ENCODE measurements at places on chromosomes 3 and 15. TPM values are rescaled to one million over a fixed set of nuclear protein-coding genes. Genes with fewer than 3 reads are reported as not detected.
A peak's percentile ranks its signal among the peaks of the same experiment; 100 is the strongest.

- no peak for DNase-seq
- H3K36me3 ChIP-seq = no peaks in the 10 kb centered on the region
- H3K4me3 ChIP-seq = no peak overlapping the region
- peaks cover 4% of the 10 kb centered on the region for H3K27me3 ChIP-seq
- H3K27ac ChIP-seq = no peak overlapping the region
- no peaks in the 10 kb centered on the region for H3K4me1 ChIP-seq
Observed at GRCh38 chr3:178440043-178440442, 96.2 kb upstream of the KCNMB2 start.

DNA sequence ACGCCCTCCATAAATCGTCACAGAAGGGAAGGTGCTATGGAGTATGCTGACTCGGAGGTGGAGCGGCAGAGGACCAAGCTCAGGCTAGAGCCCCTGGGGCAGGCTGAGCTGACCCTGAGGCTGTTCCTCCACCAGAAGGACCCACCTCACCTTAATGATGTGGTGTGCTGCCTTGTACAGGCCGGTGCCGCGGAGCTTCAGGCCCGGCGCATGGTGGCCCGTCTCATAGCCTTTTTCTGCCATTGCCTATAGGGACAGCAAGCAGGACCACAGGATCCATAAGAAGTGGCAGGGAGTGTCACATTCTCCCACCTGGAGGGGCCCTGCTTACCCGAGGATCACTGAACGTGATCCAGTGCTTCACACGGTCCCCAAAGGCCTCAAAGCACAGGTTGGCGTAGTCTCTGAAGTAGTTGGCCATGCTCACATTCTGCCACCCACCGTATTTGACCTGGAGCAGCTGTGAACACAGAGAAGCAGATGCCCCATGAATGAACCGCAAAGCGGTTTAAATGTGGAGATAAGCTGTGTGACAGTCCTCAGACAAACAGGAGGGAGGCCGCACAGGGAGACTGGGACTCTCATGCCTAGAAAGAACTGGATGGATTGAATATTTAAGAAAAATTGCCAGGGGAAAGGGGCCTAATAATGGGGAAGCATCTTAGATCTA is 4.8 kb downstream of the LCTL start:
- no peaks in the 10 kb centered on the region for H3K36me3 ChIP-seq
- no peaks in the 10 kb centered on the region for H3K27me3 ChIP-seq
- no peak for DNase-seq
- peaks cover 7% of the 10 kb centered on the region for H3K4me1 ChIP-seq
- no peak overlapping the region for H3K27ac ChIP-seq

- H3K27me3 ChIP-seq = peaks cover 2% of the 10 kb centered on the region
- H3K4me1 ChIP-seq = no peaks in the 10 kb centered on the region
- no peak overlapping the region for H3K27ac ChIP-seq
- no peak overlapping the region for H3K4me3 ChIP-seq
- no peak for DNase-seq
- H3K36me3 ChIP-seq = no peaks in the 10 kb centered on the region
Observed at GRCh38 chr15:33612721-33613304, 302.0 kb downstream of the RYR3 start.

DNA sequence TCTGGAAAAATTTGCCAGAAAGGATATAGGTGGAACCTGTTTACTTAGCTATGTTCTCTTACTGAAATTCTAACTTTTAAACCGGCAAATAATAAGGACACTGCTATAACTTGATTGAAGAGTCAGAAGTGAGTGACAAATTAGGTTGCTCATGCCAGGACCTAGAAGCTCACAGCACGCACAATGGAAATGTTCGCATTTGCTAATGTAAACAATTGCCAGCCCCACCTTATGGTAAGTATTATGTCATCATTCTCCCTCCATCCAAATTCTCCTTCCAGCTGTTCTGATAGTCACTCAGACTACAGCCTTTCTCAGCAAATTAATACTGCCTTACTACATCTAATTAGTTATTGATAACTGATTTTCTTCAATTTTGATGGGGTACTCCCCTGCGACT is 4.8 kb upstream of the STXBP5L start:
- H3K27me3 ChIP-seq = peaks cover 3% of the 10 kb centered on the region
- no peak overlapping the region for H3K27ac ChIP-seq
- no peaks in the 10 kb centered on the region for H3K36me3 ChIP-seq
- H3K4me3 ChIP-seq = no peak overlapping the region
- DNase-seq = no peak

DNA sequence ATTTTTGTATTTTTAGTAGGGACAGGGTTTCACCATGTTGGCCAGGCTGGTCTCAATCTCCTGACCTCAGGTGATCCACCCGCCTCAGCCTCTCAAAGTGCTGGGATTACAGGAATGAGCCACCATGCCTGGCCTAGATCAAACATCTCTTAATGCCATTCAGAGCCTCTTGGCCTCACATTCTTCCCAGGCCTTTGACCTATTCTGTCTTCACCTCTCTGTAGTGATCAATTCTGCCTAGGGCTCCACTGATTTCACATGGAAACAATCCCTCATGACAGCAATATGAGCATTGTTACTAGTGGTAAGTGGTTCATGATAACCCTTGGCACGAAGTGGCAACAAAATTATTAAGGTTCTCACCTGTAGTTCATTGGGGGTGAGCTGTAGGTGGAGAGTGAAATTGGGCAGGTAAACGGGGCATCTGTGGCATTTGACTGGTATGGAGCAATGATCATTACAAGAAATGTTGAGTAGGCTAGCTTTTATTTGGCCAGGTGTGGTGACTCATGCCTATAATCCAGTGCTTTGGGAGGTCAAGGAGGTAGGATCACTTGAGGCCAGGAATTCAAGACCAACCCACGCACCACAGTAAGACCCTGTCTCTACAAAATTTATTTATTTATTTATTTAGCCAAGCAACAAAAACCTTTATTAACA is 4.8 kb upstream of the ARPIN start:
- H3K4me3 ChIP-seq = no peak overlapping the region
- H3K27me3 ChIP-seq = peaks cover 6% of the 10 kb centered on the region
- no peaks in the 10 kb centered on the region for H3K4me1 ChIP-seq
- no peak for DNase-seq
- no peak overlapping the region for H3K27ac ChIP-seq
- H3K36me3 ChIP-seq = no peaks in the 10 kb centered on the region

- no peaks in the 10 kb centered on the region for H3K4me1 ChIP-seq
- DNase-seq = no peak
- no peak overlapping the region for H3K27ac ChIP-seq
- peaks cover 51% of the 10 kb centered on the region for H3K27me3 ChIP-seq
Observed at GRCh38 chr3:172446198-172446597, 2.1 kb downstream of the GHSR start.

DNA sequence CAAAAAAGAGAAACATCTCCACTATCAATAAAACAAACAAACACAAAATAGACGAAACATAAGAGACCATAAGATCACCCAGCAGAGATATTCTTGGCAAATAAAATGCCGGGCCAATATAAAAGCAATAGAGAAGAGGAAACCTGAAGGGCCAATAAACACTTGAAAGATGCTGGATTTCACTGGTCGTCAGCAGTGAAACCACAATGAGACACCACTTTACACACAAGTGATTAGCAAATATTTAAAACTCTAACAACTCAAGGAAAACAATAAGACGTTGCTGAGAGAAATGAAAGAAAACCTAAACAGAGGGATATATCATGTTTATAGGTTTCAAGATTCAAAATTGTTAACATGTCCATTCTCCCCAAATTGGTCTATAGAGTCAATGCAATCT is 148.5 kb downstream of the WDR76 start:
- H3K27ac ChIP-seq = no peak overlapping the region
- DNase-seq = no peak
- no peaks in the 10 kb centered on the region for H3K36me3 ChIP-seq
- no peak overlapping the region for H3K4me3 ChIP-seq

DNA sequence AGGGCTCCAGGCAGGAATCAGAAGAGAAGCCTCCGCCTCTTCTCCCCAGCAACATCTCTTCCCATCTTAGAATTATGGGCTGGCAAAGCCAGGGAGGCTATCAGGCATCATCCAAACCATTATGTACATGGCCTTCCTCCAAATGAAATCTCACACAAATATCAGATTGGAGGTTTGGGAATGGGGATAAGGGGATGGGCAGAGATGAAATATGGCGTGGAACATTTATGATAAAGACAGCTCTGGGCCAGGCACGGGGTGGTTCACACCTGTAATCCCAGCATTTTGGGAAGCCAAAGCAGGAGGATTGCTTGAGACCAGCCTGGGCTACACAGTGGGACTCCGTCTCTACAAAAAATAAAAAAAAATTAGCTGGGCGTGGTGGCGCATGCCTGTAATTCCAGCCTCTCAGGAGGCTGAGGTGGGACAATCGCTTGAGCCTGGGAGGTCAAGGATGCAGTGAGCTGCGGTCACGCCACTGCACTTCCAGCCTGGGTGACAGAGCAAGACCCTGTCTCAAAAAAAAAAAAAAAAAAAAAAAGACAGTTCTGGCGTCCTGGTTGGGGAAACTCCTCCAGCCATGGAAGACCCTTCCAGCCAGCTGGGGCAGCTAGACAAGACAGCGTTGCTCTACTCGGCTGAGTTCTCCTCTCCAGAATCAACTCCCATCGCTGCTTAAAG is 36.6 kb downstream of the CPN2 start:
- H3K4me3 ChIP-seq = no peak overlapping the region
- H3K27ac ChIP-seq = no peak overlapping the region
- H3K27me3 ChIP-seq = peaks cover 67% of the 10 kb centered on the region
- peaks cover 3% of the 10 kb centered on the region for H3K4me1 ChIP-seq

DNA sequence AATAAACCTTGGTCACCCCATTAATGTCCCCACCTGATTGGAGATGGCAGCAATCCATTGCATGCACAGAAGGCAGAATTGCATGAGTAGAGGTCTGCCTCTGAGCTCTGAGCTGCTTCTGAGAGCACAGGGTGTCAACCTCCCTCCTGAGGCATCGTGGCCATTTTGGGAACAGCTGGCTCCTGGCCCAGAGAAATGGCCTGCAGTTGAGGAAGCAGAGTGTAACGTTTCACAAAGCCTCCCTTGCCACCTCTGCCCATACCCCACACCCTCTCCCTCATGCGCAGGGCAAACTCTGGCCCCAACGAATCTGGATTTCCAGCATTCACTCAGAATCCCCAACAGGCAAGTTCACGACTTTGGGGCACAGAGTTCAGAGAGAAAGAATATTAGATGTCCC is 198.9 kb downstream of the ADAMTS9 start:
- H3K4me3 ChIP-seq = no peak overlapping the region
- peaks cover 5% of the 10 kb centered on the region for H3K27me3 ChIP-seq
- no peaks in the 10 kb centered on the region for H3K36me3 ChIP-seq
- no peak for DNase-seq
- no peak overlapping the region for H3K27ac ChIP-seq

DNA sequence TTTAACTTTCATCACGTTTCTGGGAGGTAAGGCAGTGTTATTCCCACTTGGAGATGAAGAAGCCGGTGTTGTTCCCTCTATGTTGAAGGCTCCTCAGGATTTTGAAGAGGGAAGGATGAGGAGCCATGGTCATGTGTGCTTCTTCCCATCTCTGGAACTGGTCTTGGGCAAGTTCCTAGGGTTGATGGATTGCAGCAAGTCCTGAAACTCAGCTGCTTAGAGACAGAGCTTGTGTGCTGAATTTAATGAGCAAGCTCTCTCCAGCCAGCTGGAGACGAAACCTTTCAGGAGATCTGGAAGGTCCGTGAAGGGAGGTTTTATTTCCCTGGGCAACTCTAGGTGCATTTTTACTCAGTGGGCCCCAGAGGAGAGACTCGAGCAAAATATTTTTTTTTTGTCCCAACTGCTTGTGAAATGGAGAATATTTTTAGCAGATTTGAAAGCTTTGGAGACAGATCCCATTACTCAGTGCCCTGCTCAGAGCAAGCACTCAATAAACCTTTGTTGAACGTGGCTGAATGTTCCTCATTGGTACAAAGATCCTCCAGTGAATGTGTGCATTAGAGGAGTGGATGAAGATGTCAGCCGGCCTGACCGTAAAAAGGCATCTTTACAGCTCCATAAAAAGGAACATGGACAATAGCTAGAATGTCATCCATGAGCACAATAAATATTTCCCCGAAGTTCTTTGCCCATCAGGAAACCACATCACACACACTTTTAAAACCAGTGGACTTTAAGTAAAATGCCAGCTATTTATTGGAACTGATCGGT is 55.6 kb upstream of the RGMA start:
- no peaks in the 10 kb centered on the region for H3K27me3 ChIP-seq
- no peaks in the 10 kb centered on the region for H3K4me1 ChIP-seq
- H3K4me3 ChIP-seq = no peak overlapping the region
- no peak for DNase-seq

GRCh38 chr15:55389264-55389607 is 18.9 kb downstream of the CCPG1 start:
- no peak overlapping the region for H3K4me3 ChIP-seq
- no peaks in the 10 kb centered on the region for H3K27me3 ChIP-seq
- DNase-seq = peak; percentile 35
- no peak overlapping the region for H3K27ac ChIP-seq

- no peak overlapping the region for H3K27ac ChIP-seq
- peak; percentile 35 for DNase-seq
- H3K36me3 ChIP-seq = no peaks in the 10 kb centered on the region
- H3K27me3 ChIP-seq = no peaks in the 10 kb centered on the region
Observed at GRCh38 chr15:95698230-95698629, 632.3 kb upstream of the NR2F2 start.

DNA sequence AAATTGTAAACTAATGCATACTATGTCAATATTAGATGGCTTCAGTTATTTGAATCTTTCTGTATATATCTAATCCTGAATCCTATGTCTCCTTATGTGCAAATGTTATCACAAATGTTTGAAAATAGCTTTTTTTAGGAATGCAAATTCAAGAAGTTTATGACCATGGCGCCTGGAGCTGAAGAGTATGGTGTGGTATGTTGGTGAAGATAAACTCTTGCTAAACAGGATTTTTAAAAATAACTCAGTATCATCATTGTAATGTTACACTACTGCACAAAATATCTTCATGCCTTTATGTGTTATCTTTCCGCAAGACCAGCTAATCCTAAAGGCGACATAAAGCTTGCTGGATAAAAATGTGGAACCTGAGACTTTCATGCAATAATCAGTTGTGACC is 382.6 kb downstream of the ROBO1 start:
- no peaks in the 10 kb centered on the region for H3K4me1 ChIP-seq
- H3K27ac ChIP-seq = no peak overlapping the region
- H3K4me3 ChIP-seq = no peak overlapping the region
- no peak for DNase-seq
- H3K36me3 ChIP-seq = no peaks in the 10 kb centered on the region

Gene DISP2
- 0.36 TPM for total RNA-seq

Gene SCAANT1
- not detected for total RNA-seq

Gene OSTN
- 0.28 TPM for total RNA-seq

Gene SKOR1
- not detected for total RNA-seq
